ENCODE measurements at places on chromosomes 5 and 9.

DNA sequence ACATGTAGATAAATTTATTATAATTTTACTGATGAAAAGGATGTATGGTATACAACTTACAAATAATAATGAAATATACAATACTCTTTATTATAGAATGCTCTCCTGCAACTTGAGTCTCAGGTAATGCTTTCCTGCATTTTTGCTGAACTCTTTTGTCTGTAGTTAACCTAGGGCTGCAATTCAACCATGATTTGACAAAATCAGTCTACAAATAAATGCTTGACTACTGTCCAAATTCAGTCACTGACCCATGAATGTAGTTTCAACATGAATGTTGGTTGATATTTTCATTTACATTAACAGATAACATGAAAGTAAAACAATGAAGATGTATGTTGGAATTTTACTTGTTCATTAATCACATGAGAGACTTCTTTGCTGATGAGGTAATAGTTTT, 320.9 kb downstream of the ZSWIM6 start:
- DNase-seq, result no peak

DNA sequence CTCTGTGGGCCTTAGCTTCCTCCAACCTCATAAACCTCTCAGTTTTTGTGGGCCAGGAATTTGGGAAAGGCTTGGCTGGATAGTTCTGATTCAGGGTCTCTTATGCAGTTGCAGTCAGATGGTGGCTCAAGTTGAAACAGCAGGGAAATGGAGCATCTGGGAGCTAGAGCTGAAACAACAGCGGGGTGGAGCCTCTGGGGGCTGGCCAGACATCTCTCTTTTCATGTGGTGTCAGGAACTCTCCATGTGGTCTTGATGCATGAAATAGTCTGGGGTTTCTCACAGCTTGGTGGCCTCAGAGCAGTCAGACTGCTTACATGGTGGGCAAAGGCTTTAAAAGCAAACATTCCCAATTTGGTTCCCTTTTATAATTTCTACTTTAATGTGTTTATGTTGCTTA, 13.5 kb downstream of the ZNF346 start:
- DNase-seq, result no peak

DNA sequence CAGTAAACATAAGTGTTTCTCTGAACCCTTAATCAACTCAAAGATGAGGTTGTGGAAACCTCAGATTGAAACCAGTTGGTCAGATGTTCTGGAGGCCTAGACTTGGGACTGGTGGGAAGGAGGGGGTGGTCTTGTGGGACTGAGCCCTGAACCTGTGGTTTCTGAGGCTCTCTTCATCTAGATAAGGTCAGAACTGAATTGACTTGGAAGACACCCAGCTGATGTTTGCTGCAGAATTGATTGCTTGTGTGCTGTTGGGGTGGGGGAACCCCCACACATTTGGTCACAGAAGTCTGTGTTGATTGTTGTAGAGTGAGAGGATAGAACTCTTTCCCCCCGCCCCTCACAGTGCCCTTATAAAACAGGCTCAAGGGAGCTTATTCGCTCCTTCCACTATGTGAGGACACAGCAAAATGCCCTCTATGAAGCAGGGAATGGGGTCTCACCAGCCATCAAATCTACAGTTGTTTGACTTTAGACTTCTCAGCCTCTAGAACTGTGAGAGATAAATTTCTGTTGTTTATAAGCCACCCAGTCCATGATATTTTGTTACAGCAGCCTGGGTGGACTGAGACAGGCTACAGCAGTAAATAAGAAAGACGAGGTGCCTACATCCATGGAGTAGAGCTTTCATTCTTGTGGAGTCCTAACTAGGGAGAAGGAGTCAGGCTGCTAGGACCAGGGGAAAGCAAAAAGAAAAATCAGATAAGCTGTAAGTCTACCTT, 25.7 kb upstream of the UGCG start:
- DNase-seq, result no peak

GRCh38 chr5:132772291-132773070, 4.6 kb downstream of the SEPTIN8 start:
- no peak for DNase-seq

DNA sequence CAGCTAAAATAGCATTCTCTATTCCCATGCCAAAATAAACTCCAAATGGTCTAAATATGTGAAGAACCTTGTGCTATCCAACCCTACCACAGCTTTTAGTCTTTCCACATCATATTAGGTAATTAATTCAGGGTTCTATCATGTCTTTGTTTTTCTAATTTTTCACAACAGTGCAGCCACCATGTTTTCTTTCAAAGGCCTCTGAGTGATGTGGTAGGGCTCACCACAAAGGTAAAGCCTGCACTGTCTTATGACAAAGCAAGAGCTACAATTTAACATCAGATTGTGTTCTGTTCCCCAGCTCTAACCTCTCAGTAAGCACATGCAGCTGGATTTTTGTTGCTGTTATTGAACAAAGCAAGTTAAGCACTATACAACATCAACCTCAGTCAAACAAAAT, 52.4 kb downstream of the MEF2C start:
- DNase-seq, result no peak

DNA sequence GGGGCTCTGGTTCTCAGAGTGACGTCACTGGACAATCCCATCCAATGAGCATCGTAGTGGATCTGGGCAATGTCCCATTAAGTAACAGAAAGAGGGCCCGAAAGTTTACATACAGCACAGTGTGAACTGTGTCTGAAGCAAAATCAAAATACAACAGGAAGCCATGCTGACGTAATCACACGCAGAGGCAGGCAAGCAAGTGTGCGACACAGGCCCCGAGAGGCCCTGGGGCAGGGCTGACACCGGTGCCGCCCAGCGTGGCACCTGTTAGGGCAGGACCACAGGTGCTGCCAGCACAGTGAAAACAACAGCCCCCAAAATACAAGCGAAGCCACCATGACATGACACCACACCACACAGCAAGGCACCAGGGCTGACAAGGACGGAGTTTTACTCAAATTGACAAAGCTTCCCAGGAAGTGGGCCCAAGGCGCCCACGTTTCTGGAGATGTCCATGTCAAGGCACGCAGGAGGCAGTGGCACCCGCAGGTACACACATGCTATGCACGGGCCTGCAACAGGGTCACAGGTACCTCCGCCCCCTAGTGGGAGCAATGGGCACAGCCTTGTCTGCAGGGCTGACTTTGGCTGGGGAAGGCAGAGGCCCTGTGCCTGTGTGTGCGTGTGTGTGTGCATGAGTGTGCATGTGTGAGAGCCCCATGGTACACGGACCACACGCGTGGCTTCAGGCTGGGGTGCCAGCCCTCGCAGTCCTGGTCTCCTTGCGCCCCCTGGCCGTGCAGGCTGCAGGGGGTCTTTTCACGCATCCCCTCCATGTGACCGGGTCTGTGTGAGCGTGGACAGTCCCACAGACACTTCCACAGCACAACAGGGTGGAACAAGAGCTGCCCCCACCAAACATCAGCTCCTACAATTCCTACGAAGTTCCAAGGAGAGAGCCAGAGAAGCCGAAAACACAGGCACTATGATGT, 19.6 kb downstream of the QSOX2 start:
- peak; percentile 78 for DNase-seq

GRCh38 chr5:144187699-144188294, 17.1 kb downstream of the KCTD16 start:
- peak; percentile 84 for DNase-seq

DNA sequence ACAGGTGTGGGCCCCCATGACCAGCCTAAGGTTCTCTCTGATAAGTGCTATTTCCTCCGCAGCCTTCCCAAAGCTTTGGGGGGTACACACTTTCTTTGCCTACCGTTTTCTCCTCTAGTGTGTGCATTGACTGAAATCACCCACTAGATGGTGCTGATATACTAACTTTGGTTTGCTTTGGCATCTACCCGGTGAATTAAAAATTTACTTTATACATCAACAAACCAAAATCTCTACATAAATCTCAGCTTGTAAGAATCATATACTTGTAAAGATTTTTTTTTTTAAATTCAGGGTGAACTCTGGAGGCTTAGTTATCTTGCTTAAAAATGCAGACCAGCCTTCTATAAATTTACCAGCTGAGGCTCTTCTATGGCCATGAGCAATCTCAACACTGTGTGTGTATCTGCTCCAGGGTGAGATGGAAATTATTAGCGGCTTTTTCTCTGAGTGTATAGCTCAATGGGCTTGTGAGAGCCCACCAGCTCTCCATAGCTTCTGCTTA, 475.7 kb upstream of the TNC start:
- peak; percentile 30 for DNase-seq

GRCh38 chr5:116011046-116011445, 21.2 kb upstream of the ARL14EPL start:
- no peak for DNase-seq

Data from suppressor macrophage (primary cell).